Mesenteric fat pad (tissue), 1 donor: ENCODE measurements at places on chromosomes 11 and 22. TPM values are rescaled to one million over a fixed set of nuclear protein-coding genes. Genes with fewer than 3 reads are reported as not detected.

- DNase-seq, result no peak
These were observed 113.3 kb downstream of the TRIM29 start for GRCh38 chr11:120024586-120024985.

- no peak for DNase-seq
These were observed 21.9 kb upstream of the CYB5R3 start for GRCh38 chr22:42670921-42671709.

GRCh38 chr11:70204466-70204799 lies 1.3 kb downstream of the FADD start:
- DNase-seq, result no peak

GRCh38 chr22:33476716-33477115 lies 418.5 kb upstream of the SYN3 start:
- DNase-seq, result no peak

- DNase-seq, result no peak
These were observed 1.5 kb upstream of the SYT9 start for GRCh38 chr11:7250166-7250565.

DNA sequence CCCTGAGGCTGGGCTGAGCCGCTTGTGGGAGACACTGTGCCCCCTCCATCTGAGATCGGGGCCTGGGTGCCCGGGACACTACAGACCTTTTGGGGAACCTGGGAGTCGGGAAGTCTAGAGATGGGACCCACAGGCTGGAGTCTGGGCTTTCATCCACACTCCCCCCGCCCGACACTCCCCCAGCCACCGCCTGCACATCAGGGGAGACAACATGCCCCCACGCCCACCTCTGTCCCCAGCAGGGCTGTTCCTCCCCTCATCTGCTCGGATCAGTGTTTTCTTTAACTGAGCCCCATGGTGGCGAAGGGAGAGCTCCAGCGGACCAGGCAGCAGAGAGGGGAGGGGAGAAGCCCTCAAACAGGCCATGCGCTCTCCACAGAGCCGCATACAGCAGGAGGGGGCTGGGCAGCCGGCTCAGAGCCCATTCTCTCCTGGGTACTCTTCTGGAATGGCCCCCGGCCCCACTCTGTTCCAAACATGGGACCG lies 174.7 kb downstream of the IGLL1 start:
- DNase-seq, result peak; percentile 75

DNA sequence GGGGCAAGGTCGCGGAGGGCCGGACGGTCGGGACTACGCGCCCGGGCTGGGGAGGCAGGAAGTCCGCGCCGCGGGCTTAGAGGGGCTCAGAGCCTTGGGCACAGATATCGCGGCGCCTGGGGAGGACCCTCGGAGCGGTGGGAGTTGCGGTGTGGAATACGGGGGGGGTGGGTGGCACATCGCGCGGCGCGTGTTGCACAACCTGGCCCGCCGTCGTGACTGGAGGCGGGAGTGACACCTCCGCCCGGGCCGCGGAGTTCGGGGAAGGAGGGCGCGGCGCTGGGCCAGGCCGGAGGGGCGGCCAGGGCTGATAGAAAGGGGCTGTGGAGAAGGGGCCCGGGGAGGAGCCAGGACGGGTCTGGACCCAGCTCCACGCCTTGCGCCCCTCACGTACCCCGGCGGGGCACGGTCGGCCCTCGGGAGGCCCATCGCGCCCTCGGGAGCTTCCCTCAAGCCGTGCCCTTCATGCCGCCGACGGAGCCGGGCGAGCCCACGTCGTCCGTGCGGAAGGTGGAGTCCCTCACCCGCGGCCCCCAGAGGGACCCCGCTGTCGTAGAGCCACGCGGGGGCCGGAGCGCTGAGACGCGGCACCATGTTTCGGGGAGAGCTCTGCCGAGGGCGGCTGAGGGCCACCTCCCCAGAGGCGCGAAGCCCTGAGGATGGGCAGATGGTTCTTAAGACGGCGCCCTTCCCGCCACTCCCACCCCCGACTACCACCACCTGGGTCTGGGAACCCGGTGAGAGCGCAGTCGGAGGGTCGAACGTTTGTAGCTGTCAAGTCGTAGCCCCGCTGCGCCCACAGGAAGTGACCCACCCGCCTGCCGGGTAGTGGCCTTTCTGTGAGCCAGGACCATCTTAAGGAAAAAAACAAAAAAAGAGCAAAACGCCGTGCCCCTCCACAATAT lies 729 bp downstream of the IL17RA start:
- DNase-seq, result peak; percentile 90

- DNase-seq, result no peak
These were observed 20.4 kb downstream of the HPS4 start for GRCh38 chr22:26463101-26463661.

DNA sequence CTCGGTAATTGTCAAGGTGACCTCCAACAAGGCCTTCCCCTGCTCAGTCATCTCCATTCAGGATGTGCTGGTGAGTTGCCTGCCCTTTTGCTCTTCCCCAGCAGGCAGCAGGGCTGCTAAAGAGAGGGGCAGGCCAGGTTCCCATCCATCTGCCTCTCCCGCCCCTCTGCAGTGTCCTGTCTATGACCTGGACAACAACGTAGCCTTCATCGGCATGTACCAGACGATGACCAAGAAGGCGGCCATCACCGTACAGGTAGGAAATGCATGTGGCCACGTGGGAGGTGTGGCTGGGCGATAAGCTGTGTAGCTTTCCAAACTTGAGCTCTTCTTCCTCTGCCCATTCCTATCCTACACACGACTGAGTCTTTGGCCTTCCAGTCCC lies 4.0 kb downstream of the SIDT2 start:
- DNase-seq, result peak; percentile 69

- peak; percentile 86 for DNase-seq
These were observed 9.1 kb upstream of the TUB start for GRCh38 chr11:8071616-8072581.

MS4A14 gene
- 3.6 TPM for total RNA-seq

TSPAN32 gene
- 1.3 TPM for total RNA-seq

ADM2 gene
- total RNA-seq, result 0.42 TPM

YDJC gene
- 6.0 TPM for total RNA-seq
